Activated naive CD4-positive, alpha-beta T cell (primary cell): ENCODE measurements at places on chromosomes 2 and 18.

- no peak for DNase-seq
These were observed 1088.1 kb upstream of the PIK3C3 start for GRCh38 chr18:40866968-40867367.

- DNase-seq: no peak
These were observed 74.8 kb downstream of the B3GNT2 start for GRCh38 chr2:62270728-62271127.

DNA sequence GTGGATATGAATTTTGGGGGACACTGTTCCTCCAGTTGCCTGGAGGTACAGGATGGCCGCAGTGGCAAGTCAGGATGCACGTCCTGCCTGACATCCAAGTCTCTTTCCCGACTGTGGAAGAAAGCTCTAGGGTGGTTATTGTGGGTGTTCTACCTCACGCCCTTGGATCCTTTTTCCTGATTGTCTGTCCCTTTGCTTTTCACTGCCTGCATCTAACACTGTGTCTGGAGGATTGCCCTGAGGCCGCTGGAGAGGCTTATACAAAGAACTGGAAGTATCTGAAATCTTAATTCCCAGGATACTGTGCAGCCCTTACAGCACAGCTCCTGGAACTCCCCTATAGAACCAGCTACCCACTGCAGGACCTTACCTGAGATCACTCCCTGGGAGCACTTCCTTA lies 250.5 kb downstream of the TFCP2L1 start:
- DNase-seq: no peak

DNA sequence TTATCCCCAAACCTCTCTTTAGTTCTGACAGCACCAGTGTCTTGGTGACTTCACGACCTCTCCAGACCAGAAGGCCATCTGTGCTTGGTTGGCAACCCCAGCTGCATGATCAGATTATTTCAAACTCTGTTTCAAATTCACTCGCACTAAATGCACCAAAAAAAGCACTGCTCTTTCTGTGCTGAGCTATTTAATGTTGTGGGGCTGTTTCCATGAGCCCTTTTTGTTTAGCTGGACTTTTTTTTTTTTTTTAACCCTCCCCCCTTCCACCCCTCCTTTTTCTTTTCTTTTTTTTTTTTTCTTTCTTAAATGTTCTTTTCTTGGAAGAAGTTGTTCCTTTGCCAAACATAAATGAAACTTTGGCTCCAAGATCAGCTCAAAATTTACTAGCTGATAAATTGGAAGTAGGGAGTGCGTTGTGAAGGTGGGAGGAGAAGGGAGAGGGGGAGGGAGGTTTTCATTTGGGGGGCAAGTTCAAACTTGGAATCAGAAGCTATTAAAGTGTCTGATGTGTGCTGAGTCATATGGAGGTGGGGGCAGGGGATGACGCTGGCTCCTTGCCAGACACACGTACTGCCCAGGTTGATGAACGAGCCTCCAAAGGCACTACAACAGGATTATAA lies 543.0 kb upstream of the TNP1 start:
- no peak for DNase-seq

DNA sequence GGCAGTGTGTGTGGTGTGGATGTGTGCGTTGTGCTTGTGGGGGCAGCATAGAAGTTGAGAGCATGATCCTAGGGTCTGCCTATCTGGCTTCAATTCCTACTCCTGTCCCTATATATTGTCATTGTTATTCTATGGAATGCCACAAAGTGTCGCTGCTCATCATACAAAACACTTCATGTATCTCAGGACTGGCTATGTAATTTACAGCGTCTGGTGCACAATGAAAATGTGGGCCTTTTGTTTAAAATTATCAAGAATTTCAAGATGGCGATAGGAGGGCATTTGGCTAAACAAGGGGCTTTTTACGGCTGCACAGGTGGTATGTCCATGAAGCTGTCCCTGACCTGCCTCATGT lies 3.4 kb downstream of the SERPINB2 start:
- no peak for DNase-seq
